Astrocyte (in vitro differentiated cells and primary cell): ENCODE measurements at places on chromosomes 12 and 14.

- no peak for DNase-seq
Measured at GRCh38 chr14:65425885-65426284, 13.4 kb downstream of the FUT8 start.

DNA sequence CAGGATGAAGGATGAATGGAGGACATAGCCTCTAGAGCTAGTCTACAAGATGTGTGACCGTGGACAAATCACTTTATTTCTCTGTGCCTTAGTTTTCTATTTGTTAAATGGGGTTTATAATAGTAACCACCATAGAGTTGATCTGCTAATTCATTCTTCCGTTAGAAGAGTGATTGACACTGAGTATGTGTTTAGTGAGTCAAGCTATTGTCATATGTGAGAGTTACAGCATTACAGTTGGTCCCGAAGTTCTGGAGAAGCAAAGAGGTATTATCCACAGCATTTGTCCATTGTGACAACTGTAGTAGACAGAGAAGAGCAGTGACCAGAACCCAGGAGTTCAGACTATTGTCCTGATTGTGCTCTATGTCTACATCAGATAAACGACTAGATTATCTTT is 14.1 kb downstream of the FAR2 start:
- DNase-seq, result no peak

GRCh38 chr14:56131865-56132833 is 13.9 kb downstream of the PELI2 start:
- no peak for DNase-seq

DNA sequence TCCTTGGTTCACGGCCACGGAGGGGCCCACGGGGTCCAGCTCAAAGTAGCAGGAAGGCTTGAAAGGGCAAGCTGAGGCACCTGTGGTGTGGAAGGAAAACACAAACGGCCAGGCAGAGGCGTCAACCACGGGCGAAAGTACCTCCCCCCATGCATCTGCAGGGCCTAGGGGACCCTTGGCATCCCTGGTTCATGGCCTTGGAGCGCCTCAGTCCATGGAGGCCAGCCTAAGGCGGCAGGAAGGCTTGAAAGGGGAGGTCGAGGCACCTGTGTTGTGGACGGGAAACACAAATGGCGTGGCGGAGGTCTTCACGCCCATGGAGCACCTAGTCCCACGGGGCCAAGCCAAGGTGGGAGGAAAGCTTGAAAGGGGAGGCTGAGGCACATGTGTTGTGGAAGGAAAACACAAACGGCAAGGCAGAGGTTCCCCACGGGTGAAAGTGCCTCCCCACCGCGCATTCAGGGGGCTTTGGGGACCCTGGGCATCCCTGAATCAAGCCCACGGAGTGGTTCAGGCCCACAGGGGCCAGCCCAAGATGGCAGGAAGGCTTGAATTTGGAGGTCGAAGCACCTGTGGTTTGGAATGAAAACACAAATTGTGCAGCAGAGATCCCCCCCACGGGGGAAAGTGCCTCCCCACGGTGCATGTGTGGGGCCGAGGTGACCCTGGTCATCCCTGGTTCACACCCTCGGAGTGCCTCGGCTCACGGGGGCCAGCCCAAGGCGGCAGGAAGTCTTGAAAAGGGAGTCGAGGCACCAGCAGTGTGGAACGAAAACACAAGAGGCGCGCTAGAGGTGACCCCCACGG is 380.8 kb downstream of the ALG10 start:
- DNase-seq, result no peak

GRCh38 chr12:132117558-132117875 is 26.6 kb downstream of the DDX51 start:
- no peak for DNase-seq

DNA sequence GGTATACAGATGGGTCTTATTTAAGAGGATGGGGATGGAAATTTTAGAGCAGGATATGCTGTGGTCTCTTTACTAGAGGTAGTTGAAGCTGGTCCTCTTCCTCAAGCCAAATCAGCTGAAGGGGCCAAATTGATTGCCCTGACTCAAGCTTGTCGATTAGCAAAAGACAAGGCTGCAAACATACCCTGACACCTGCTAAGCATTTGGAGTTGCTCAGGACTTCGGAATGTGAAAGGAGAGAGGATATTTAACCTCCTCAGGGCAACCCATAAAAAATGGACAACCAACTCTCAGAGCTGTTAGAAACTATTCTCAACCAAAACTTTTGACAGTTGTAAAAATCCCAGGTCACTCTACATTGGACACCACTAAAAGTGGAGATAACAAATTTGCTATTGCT is 15.6 kb downstream of the PTGDR start:
- no peak for DNase-seq

DNA sequence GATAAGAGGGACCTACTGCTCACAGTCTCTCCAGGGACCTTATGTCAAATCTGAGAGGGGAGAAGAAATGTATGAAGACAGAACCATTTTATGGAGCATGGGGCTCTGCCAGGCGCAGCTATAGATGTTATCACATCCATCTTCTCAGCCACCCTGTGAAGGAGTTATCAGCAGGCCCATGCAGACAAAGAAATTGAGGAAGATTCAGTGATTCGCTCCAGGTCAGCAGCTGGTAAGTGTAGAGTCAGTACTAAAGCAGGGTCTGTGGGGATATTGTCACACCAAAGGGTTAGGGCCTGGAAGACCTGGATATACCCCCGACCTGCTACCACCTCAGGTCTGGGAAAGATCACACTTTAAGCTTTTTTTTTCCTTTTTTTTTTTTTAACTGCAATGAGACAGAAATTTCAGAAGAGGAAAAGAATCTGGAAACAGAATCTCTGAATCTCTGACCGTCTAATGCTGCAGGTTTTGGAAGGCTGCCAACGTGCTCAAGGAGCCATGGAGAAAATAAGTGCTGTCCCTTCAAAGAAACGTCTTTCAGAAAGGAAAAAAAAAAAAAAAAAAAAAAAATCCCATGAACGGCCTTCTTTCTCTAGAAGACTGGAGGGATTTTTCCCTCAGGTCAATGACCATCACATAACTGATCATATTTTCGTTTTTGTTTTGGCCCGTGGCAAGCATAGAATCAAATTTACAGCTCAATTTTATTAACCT is 73.3 kb upstream of the PLEKHG7 start:
- DNase-seq, result peak; percentile 36

DNA sequence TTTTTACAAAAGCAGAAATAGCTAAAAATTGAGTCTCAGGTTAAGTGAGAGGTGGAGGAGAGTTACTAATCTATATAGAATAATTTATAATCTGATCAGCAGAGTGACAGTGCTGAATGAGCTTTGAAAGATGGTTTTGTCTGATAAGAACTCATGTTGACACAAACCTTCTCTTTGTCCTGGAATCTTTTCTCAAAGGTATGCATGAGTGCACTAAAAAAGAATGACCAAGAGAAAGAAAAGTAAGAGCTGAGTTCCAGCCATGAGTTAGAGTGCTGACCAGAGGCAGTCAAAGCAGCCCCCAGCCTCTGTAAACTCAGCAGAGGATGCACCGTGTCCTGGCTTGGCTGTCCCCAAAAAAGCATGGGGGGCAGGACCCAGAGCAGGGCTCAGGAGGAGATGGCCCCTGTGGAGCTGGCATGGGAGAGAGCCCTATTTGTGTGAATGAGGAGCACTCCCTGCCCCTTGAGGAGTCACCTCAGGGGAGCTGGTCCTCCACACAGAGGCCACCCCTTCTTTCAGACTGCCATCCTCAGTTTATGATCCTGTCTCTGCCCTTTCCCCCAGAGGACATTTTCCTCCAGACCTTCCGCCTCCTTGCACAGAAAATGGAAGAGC is 129.8 kb downstream of the SEC23A start:
- DNase-seq, result no peak

- no peak for DNase-seq
Measured at GRCh38 chr12:92158796-92159439, 13.3 kb upstream of the BTG1 start.

GRCh38 chr12:1517734-1518525 is 76.5 kb downstream of the FBXL14 start:
- no peak for DNase-seq

DNA sequence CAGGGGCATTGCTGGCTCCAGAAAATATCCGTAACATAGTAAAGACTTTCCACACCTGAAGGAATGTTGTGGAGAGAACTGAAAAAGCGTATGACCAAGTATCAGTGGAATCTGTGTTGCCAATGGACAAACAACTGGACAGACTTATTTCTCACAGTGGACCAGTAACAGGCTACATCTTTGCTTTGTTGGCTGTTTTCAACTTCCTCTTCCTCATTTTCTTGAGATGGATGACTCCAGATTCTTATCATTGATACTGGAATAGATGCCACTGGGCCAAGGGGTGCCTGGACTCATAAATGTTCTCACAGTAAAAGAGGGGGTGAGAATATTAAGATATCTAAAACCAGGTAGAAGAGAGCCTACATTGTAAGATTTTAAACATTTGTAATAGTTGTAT is 6.4 kb downstream of the GAS2L3 start:
- DNase-seq, result peak; percentile 6

GRCh38 chr12:116318576-116319232 is 41.2 kb upstream of the MED13L start:
- no peak for DNase-seq

GRCh38 chr14:100439781-100440180 is 116.6 kb downstream of the SLC25A47 start:
- peak; percentile 69 for DNase-seq

GRCh38 chr14:83291714-83292113 is 1758.1 kb upstream of the SEL1L start:
- no peak for DNase-seq

GRCh38 chr12:27226407-27226929 is 17.6 kb upstream of the STK38L start:
- no peak for DNase-seq

DNA sequence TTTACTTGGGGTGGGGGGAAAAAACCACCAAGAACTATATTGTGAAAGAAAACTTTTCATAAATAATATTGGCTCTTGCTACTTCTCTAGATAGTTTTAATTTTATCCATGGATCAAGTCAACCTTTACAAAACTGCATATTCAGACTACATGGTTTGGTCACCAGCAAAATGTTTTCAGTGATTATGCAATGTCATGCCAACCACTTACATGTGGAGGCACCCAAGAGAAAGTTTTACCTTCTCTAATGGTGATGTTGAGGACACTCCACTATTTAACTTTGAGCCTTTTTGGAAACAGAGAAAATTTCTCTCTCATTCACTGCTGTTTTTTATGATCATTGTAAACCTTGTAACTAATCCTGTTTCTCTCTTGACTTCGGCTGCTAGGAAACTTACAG is 21.6 kb downstream of the PLCZ1 start:
- DNase-seq, result no peak

DNA sequence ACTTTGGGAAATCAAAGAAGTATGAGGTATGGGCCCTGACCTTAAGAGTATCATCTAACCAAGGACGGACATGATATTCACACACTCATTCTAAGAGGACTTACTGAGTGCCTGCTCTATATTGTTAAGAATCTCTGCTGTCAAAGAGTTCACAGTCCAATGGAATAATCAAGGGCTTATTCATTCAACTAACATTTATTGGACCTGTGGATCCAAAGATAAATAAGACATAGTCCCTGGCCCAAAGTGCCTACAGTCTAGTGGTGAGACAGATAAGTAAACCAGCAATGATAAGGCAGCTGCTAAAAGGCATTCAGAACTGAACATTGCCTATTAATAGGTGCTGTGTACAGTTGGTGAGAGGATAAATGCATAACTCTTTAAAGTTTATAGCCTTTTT is 11.0 kb downstream of the WDR20 start:
- DNase-seq, result peak; percentile 27

DNA sequence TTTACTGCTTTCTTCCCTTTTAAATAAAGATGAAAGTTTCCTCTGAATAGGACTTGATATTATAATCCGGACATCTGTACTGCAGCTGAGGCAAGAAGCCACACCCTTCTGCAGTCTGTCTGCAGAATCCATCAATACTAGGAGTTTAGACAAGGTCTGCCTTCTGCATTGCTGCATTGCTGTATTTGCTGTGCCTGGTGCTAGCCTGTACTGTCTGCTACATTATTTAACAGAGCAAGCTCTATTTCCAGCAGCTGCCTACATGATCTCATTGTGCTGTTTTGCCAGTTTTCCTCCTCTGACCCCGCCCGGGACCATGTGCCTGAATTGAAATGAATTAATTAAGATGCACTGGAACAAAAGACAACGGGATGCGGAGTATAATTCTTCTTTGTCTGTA is 1.7 kb downstream of the TUBA1A start:
- peak; percentile 53 for DNase-seq

DNA sequence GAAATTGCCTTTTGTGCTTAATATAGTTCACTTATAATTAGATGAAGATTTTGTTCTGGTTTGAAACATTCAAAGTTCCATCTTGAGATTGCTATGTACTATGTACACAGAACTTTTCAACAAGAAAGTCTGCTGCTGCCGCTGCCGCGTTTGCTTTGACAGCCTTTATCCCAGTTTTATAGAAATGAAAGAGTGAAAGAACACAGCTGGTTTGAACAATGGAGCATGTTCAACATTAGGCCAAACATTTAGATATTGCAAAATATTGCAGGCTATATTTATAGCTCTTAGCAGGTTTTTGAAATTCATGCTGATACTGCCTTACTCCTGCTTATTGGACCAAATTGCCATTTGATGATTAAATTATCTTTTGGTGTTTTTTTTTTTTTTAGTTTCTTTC is 299.8 kb upstream of the PRKD1 start:
- DNase-seq, result no peak

DNA sequence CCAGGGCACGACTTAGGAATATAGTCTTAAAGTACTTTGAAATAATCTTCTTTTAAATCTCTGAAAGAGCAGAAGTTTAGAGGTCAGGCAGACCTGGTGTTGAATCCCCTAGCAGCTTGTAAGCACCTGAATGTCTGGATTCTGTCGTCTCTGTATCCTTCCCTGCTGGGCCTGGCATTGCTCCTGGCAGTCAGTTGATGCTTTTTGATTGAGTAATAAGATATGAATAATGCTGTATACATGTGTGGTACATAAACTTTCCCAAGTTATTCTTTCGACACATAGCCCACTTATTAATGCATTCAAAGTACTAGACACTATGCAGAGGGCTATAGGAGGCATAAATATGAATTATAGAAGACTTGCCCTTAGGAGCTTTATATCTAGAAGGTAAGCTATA is 31.4 kb downstream of the EVL start:
- peak; percentile 37 for DNase-seq

GRCh38 chr12:33614630-33615029 is 175.0 kb upstream of the SYT10 start:
- no peak for DNase-seq

GRCh38 chr12:52010152-52010622 is 3.4 kb downstream of the TAMALIN start:
- peak; percentile 73 for DNase-seq

DNA sequence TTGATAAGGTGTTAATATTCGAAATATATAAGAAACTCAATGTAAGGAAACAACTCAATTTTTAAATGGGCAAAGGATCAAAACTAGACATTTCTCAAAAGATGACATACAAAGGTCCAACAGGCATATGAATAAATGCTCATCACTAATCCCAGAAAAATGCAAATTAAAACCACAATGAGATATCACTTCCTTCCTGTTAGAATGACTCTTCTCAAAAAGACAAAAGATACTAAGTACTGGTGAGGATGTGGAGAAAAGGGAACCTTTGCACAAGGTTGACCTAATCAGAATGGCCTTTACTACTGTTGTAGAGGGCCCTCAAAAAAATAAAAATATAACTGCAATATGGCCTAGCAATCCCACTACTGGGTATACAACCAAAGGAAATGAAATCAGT is 383.4 kb downstream of the KCNH5 start:
- DNase-seq, result peak; percentile 26
